Endothelial cell (in vitro differentiated cells): ENCODE measurements at places on chromosomes 2 and 18. TPM values are rescaled to one million over a fixed set of nuclear protein-coding genes. Genes with fewer than 3 reads are reported as not detected.

- no peaks in the 10 kb centered on the region for H3K36me3 ChIP-seq
- no peak overlapping the region for H3K27ac ChIP-seq
- no peak overlapping the region for H3K4me3 ChIP-seq
- no peak for DNase-seq
These were observed 66.1 kb downstream of the DDX1 start for GRCh38 chr2:15657759-15658158.

- no peaks in the 10 kb centered on the region for H3K36me3 ChIP-seq
- no peak overlapping the region for H3K27ac ChIP-seq
- peaks cover 2% of the 10 kb centered on the region for H3K27me3 ChIP-seq
- no peak for DNase-seq
- H3K4me1 ChIP-seq: no peaks in the 10 kb centered on the region
These were observed 134.7 kb downstream of the MSTN start for GRCh38 chr2:189927823-189928222.

GRCh38 chr2:146503366-146503765 is 1341.5 kb upstream of the ACVR2A start:
- H3K27me3 ChIP-seq: no peaks in the 10 kb centered on the region
- peaks cover 3% of the 10 kb centered on the region for H3K4me1 ChIP-seq
- no peak overlapping the region for H3K4me3 ChIP-seq
- DNase-seq: no peak

- peaks cover 1% of the 10 kb centered on the region for H3K36me3 ChIP-seq
- H3K4me1 ChIP-seq: peaks cover 8% of the 10 kb centered on the region
- no peak overlapping the region for H3K4me3 ChIP-seq
- DNase-seq: no peak
These were observed 72.5 kb downstream of the NOL10 start for GRCh38 chr2:10617241-10617640.

- H3K4me1 ChIP-seq: peaks cover 7% of the 10 kb centered on the region
- H3K27me3 ChIP-seq: peaks cover 3% of the 10 kb centered on the region
- no peak overlapping the region for H3K27ac ChIP-seq
- no peak for DNase-seq
These were observed 8.2 kb downstream of the SLC35F6 start for GRCh38 chr2:26772064-26773001.

DNA sequence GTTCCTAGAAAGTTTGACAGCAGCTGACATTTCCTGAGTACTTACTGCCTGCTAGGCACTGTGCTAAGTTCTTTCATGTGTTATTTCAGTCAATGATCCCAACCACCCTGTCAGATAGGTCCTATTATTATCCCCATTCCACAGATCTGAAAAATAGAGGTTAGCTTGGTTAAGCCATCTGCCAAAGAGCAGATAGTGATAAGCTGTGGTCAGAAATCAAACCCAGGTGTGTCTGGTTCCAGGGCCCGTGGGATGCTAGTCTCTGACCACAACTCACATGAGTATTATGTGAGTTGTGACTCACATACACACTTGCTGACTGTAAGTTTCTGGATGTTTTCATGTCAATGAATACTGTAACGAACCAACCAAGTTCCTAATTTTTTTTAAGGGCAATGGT is 132.0 kb upstream of the APCDD1 start:
- no peak for DNase-seq
- H3K4me1 ChIP-seq: no peaks in the 10 kb centered on the region
- H3K36me3 ChIP-seq: no peaks in the 10 kb centered on the region
- H3K27me3 ChIP-seq: peaks cover 3% of the 10 kb centered on the region

- no peak for DNase-seq
- no peaks in the 10 kb centered on the region for H3K4me1 ChIP-seq
- no peak overlapping the region for H3K27ac ChIP-seq
- H3K27me3 ChIP-seq: no peaks in the 10 kb centered on the region
These were observed 87.6 kb upstream of the GALNT5 start for GRCh38 chr2:157169889-157170288.

DNA sequence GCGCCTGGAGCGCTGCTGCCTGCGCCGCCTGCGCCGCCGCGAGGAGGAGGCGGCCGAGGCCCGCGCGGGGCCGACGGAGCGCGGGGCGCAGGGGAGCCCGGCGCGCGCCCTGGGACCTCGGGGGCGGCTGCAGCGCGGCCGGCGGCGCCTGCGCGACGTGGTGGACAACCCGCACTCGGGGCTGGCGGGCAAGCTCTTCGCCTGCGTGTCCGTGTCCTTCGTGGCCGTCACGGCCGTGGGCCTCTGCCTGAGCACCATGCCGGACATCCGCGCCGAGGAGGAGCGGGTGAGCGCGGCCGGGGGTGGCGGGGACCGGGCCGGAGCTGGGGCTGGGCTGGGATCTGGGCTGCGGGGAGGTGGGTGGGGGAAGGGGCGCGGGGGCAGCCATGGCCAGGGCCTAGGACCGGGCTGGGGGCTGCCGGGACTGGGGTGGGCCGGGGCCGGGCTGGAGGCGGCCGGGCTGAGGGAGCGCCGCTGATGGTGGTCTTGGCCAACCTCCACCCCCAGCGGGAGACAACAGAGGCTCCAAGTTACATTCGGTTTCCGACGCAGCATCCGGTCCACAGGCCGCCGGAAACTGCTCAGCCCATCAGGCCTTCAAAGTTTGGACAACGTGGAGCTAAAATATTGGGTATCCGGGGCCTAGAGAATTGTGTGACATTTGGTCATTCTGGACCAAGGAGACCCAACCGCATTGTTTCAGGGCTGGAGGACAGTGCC is 66.4 kb downstream of the KCNG2 start:
- H3K4me1 ChIP-seq: no peaks in the 10 kb centered on the region
- no peaks in the 10 kb centered on the region for H3K36me3 ChIP-seq
- no peak overlapping the region for H3K27ac ChIP-seq
- no peaks in the 10 kb centered on the region for H3K27me3 ChIP-seq

GRCh38 chr2:239262484-239263230 is 138.2 kb downstream of the HDAC4 start:
- no peaks in the 10 kb centered on the region for H3K36me3 ChIP-seq
- no peak overlapping the region for H3K27ac ChIP-seq

DNA sequence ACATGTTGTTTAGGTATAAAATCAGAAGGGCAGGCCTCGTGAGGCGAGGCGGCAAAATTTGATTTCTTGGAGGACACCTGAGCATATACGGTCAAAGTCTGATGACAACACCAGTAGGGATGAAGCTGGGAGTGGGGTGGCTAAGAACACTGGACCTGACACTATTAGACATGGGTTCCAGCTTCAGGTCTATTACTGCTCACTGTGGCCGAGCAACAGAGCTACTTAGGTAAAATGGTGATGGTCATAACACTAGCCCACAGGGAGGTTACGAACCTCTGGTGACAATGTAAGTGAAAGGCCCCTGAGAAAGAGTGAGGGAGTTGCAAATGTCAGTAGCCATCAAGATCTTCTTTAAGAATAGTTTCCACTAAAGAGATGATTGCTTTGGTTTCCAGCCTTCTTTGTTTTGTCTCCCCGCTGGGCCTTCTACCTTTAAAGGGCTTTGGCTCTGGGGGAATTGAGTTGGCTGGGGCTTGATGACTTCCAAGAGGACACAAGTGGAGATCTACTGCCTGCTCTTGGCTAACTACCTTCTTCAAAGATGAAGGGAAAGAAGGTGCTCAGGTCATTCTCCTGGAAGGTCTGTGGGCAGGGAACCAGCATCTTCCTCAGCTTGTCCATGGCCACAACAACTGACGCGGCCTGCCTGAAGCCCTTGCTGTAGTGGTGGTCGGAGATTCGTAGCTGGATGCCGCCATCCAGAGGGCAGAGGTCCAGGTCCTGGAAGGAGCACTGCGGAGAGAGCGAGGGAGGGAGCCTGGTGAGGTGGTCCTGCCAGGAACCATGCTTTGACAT is 3.5 kb downstream of the IL1B start:
- DNase-seq: no peak
- H3K4me3 ChIP-seq: no peak overlapping the region
- H3K27ac ChIP-seq: no peak overlapping the region

- DNase-seq: no peak
- H3K4me3 ChIP-seq: no peak overlapping the region
- H3K27me3 ChIP-seq: peaks cover 3% of the 10 kb centered on the region
- no peaks in the 10 kb centered on the region for H3K36me3 ChIP-seq
- no peak overlapping the region for H3K27ac ChIP-seq
These were observed 182.4 kb downstream of the NCK2 start for GRCh38 chr2:105926960-105927678.

GRCh38 chr18:9594823-9595596 is 19.3 kb downstream of the PPP4R1 start:
- H3K27me3 ChIP-seq: peaks cover 2% of the 10 kb centered on the region
- no peak overlapping the region for H3K4me3 ChIP-seq
- peak overlapping the region; percentile 3 for H3K27ac ChIP-seq
- H3K4me1 ChIP-seq: peaks cover 3% of the 10 kb centered on the region
- DNase-seq: no peak
- H3K36me3 ChIP-seq: peaks cover 17% of the 10 kb centered on the region

- H3K4me3 ChIP-seq: no peak overlapping the region
- no peak overlapping the region for H3K27ac ChIP-seq
- DNase-seq: no peak
- H3K36me3 ChIP-seq: no peaks in the 10 kb centered on the region
- H3K27me3 ChIP-seq: no peaks in the 10 kb centered on the region
These were observed 5.8 kb upstream of the TTC21B start for GRCh38 chr2:165959371-165959770.

- no peak overlapping the region for H3K4me3 ChIP-seq
- no peaks in the 10 kb centered on the region for H3K27me3 ChIP-seq
- H3K27ac ChIP-seq: peak overlapping the region; percentile 30
- H3K4me1 ChIP-seq: peaks cover 3% of the 10 kb centered on the region
These were observed 16.1 kb upstream of the OTX1 start for GRCh38 chr2:63034526-63034925.

DNA sequence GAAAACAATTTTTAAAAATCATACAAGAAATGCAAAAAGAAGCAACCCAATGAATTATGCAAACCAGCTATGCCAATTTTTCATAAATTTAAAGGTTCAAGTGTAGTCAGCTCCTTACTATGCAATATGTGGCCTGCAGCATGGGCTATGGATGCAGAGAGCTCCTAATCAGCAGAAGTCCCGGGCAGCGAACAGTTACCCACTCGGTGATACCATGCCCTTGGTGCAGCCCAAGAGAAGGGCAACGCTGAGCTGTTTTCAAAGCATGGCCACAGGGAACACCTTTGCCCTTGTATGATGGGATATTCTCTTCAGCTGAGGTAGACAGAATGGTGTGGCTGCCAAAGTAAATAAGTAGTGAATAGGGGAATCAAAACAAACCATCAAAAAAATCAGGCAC is 17.3 kb upstream of the ARL5A start:
- H3K27ac ChIP-seq: no peak overlapping the region
- no peak overlapping the region for H3K4me3 ChIP-seq
- H3K4me1 ChIP-seq: peaks cover 22% of the 10 kb centered on the region
- H3K36me3 ChIP-seq: no peaks in the 10 kb centered on the region
- peaks cover 1% of the 10 kb centered on the region for H3K27me3 ChIP-seq
- no peak for DNase-seq

- DNase-seq: no peak
- H3K27me3 ChIP-seq: no peaks in the 10 kb centered on the region
- no peaks in the 10 kb centered on the region for H3K4me1 ChIP-seq
- no peaks in the 10 kb centered on the region for H3K36me3 ChIP-seq
- H3K4me3 ChIP-seq: no peak overlapping the region
These were observed 1398.3 kb downstream of the DSC3 start for GRCh38 chr18:29644276-29644675.

- no peak overlapping the region for H3K27ac ChIP-seq
- no peak for DNase-seq
- peaks cover 3% of the 10 kb centered on the region for H3K27me3 ChIP-seq
- H3K4me3 ChIP-seq: no peak overlapping the region
These were observed 80.1 kb upstream of the MAP3K20 start for GRCh38 chr2:172995323-172996244.

DNA sequence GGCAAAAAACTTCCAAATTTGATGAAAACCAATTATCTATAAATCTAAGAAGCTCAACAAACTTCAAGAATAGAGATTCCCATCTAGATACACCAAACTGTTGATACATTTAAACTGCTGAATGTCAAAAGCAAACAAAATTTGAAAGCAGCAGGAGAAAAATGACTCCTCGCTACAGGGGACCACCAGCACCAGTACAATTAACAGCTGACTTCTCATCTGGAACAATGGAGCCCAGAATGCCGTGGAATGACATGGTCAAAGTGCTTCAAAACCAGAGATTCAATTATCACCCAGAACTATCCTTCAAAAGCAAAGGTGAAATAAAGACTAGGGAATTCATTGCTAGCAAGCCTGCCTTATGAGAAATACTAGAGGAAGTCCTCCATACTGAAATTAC is 11.6 kb downstream of the SRSF7 start:
- no peaks in the 10 kb centered on the region for H3K27me3 ChIP-seq
- H3K36me3 ChIP-seq: peaks cover 8% of the 10 kb centered on the region
- H3K4me3 ChIP-seq: no peak overlapping the region
- no peak overlapping the region for H3K27ac ChIP-seq
- peaks cover 16% of the 10 kb centered on the region for H3K4me1 ChIP-seq

DNA sequence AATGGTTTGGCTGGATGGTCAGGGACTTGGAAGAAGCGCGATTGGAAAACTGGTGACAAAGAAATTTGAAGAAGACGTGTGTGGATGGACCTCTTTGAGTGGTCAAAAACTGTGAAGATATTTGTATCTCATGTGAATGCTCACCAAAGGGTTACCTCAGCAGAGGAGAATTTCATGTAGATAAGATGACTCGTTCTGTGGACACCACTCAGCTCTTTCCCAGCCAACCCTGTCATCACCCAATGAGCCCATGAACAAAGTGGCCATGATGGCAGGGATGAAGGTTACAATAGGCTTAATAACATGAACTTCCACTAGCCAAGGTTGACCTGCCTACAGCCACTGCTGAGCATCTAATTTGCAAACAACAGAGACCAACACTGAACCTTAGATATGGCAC is 248.3 kb downstream of the KCNE4 start:
- DNase-seq: no peak
- H3K4me1 ChIP-seq: no peaks in the 10 kb centered on the region
- no peak overlapping the region for H3K4me3 ChIP-seq
- no peaks in the 10 kb centered on the region for H3K36me3 ChIP-seq
- no peaks in the 10 kb centered on the region for H3K27me3 ChIP-seq
- no peak overlapping the region for H3K27ac ChIP-seq

DNA sequence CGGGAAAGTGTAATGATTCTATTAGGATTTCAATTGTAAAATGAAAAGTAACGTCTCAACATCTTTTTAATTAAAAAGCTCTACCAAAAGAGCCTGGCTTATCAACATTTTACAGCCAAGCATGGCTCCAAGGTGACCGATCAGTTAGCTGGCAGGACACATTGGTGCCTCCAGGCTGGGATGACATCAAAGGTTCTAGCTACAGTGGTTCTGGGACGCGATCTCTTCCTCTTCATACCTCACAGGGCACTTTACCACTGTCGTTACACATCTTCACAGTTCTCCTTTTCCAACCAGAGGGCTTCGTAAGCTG is 693 bp downstream of the ORC2 start:
- H3K4me3 ChIP-seq: peak overlapping the region; percentile 98
- peak overlapping the region; percentile 93 for H3K27ac ChIP-seq
- DNase-seq: no peak
- H3K4me1 ChIP-seq: peaks cover 48% of the 10 kb centered on the region
- H3K27me3 ChIP-seq: peaks cover 4% of the 10 kb centered on the region

FABP1 gene
- not detected for total RNA-seq

NFATC1 gene
- total RNA-seq: 40.6 TPM

ARHGAP28 gene
- total RNA-seq: 350 TPM

CCDC148 gene
- 2.2 TPM for total RNA-seq

IL36A gene
- total RNA-seq: not detected

ARHGAP15 gene
- total RNA-seq: not detected

UGT1A3 gene
- total RNA-seq: not detected
